ENCODE measurements at places on chromosomes 3 and 15.

GRCh38 chr3:124522082-124522625 lies 208.1 kb upstream of the UMPS start:
- no peak for DNase-seq

DNA sequence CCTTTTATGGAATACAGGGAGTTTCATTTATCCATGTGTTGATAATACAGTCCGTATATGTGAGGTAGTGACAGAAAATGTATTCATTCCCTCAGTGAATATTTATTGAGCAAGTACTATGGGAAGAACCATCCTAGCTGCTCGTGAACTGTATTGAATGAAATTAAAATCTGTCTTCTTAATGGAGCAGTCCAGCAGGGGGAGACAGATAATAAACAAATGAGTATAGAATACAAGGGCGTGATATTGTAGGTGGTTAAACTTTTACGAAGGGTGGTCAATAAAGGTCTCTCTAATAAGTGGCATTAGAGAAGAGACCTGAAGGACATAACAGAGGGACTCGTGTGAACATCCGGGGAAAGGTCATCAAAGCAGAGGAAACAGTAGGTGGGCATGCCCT lies 62.7 kb upstream of the OSTN start:
- peak; percentile 17 for DNase-seq

DNA sequence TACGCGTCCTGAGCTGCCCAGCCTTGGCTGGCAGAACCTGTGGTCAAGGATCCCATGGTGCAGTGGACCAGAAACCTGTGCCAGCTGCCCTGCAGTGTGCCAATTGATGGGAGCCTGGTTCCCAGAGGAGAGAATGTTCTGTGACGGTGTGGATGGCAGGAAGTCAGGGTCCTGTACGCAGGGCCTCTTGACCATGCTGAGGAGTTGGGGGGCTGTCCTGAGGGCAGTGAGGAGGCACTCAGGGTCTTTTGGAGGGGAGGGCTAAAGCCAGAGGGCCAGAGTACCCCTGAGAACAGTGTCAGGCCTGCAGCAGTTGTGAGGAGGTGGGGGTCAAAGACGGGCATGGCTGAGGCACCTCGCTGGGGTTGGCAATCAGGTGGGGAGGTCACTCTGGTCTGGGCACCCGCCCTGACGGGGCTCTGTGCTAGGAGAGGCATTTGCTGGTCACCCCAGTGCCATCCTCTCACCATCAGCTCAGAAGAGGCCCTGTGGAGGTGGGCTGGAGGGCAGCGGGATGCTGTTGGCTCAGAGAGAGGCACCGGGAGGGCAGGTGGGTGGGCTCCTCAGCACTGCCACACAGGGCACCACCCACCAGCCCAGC lies 61.0 kb downstream of the SCN5A start:
- no peak for DNase-seq

DNA sequence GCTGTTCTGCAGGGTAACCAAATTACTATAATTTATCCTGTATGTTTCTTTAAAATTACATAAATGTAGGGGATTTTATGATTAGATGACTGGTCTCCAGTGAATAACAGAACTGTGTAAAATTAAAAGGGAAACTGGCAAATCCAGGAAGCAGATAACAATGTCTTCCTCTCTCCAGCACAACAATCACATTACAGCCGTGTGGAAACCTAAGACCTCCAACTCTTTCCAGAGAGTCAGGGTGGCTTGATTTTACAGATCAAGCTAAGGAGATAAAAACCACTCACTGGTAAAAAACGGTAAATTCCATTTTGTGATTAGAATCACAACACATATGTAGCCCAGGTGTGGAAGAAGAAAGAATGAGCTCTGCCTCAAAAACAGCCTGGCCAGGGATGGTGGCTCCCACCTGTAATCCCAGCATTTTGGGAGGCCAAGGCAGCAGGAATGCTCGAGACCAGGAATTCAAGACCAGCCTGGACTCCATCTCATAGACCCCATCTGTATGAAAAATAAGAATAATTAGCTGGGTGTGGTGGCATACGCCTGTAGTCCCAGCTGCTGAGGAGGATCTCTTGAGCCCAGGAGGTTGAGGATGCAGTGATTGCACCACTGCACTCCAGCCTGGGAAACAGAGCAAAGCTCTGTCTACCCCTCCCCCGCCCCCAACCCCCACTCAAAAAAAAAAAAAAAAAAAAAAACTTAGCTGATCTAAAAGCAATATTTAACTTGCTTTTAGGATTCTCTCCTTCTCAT lies 29.0 kb downstream of the IL17RD start:
- no peak for DNase-seq

GRCh38 chr3:89533275-89533674 lies 425.9 kb downstream of the EPHA3 start:
- DNase-seq, result no peak

GRCh38 chr3:117688583-117688982 lies 979.0 kb downstream of the TUSC7 start:
- no peak for DNase-seq

DNA sequence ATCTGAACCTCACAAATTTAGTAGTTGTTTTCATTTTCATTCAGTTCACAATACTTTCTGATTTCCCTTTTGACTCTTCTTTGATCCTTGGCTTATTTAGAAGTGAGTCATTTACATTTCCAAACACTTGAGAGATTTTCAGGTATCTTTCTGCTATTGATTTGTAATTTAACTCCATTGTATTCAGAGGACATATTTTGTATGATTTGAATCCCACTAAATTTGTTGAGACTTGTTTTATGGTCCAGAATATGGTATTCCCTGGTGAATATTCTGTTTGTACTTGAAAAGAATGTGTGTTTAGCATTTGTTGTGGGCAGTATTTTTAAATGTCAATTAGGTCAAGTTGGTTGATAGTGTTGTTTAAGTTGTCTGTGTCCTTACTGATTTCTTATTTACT lies 29.6 kb downstream of the FAN1 start:
- DNase-seq, result no peak

- DNase-seq, result peak; percentile 20
Measured at GRCh38 chr3:188358787-188359493, 205.0 kb downstream of the LPP start.

DNA sequence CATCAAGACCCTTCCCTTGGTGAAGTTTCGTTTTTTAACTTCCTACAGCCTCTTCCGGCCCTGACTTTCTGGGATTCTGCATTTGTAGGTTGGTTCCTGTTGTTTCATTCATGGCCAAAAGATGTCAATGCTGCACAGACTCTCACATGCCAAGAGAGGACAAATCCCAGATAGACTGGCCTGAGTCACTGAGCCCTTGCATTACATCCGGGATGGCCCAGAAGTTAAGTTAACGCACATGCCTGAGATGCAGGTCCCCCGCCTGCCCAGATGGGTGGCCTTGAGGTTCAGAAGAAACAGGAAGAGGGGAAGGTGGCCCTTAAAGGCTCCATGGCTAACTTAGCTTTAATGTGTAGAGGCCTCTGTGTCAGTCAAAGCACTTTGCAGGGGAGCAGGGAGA lies 51.6 kb upstream of the SRGAP3 start:
- DNase-seq, result peak; percentile 22

DNA sequence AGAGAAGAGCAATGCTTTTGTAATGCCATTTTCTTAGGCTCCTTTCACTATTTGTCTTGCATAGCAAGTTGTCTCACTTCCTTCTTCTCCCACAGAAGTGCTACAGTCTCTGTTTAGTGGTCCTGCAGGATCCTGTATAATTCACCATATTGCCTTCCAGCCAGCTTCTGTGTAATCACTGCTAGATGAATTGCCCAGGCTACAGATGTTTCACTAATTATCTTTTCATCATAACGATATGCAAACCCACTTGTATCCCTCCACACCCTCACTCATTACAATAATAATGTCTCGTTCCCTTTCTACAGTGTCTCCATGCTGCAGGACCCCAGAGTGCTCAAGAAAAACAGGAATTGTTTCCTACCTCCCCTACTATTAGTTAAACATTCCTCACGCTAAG lies 402.9 kb downstream of the TBL1XR1 start:
- no peak for DNase-seq

- no peak for DNase-seq
Measured at GRCh38 chr3:24498391-24498790, 3.7 kb upstream of the THRB start.

DNA sequence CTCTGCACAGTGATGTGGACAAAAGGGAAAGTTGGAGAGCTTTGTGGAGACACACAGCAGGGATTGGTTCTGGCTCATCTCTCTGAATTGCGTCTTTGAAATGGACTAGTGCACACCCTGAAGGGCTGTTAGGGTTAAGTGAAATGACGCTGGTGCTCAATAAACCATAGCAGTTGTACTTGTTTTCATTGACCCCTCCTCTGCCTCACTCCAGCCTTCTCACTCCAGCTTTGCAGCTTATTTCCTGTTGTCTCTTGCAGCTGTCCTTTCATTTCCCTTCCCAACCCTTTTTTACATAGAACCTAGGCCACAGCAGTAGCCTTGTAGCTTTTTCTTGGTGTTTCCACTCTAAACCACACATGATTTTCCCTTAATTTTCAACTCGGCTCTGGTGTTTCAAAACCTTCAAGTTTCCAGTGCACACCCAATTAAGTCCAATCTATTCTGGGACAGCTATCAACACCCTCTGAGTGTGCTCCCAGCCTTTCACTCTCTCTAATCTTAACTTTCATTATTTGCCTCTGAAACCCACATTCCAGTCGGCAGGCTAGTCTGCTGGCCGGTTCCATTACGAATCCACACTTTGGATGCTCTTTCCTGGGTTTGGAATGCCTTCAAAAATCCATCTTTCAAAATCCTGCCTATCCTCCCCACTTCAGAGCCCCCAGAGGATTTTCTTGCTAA lies 6.4 kb downstream of the C3orf52 start:
- DNase-seq, result no peak

DNA sequence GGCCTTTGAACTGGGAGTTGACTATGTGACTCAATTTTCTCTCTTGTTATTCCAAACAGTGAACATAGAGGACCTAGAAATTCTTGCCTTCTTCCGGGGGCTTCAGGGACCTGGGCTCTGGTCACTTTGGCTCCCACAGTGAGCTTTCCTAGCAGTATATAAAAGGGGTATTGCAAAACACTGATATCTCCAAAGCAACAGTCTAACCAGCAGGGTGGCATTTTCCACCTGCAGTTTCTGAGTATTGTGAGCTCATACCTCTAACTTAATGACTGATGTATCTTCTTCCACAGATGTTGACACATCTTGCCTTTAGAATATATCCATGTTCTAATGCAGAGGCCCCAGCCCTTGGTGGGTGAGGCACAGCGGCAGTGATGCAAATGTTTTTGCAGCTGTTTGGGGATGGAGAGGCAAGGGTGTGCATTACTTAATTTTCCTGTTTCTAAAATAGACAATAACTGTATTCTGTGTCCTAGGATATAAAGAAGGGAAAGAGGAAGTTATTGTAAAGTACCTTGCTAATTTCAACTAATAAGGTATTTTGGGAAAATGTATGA lies 45.7 kb upstream of the ADGRG7 start:
- DNase-seq, result no peak

DNA sequence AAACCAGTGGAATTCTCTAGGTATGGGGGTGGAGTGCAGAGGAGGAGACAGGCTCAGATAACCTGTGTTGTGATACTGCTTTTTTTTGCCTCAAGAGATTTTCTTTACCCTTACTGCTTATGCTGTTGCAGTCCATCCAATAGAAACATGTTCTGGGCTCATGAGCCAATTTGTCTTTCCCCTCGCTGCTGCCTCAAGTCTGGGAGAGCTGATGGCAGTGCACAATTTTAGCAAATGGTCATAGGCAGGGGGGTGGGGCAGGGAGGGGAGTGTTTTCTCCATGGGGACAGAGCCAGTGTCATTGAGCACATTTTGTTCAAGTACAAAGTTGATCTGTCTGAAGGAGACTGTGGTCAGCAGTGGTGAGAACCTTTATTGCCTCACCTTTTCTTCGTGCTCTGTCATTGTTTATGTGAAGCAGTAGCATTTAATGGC lies 134.9 kb downstream of the MBNL1 start:
- peak; percentile 49 for DNase-seq

GRCh38 chr3:59839810-59840515 lies 790.1 kb upstream of the CFAP20DC start:
- no peak for DNase-seq

GRCh38 chr3:8607234-8608040 lies 37.2 kb downstream of the SSUH2 start:
- DNase-seq, result peak; percentile 18

GRCh38 chr3:7520059-7520458 lies 659.1 kb downstream of the GRM7 start:
- DNase-seq, result no peak

DNA sequence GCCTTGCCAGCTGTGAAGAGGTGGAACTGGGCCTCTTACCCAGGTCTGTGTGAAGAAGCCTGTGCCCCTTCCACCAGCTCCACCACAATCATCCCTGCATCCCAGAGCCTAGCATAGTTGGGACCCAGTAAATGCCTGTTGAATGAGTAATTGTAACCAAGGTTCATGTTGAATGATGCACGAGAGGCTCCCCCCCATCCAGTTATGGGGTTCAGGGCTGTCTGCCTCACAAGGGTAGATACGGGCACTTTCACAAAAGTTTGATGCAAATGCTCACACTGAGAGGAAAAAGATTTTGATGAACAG lies 29.5 kb upstream of the TSEN2 start:
- no peak for DNase-seq

GRCh38 chr3:173676094-173676493 lies 278.6 kb downstream of the NLGN1 start:
- DNase-seq, result no peak

DNA sequence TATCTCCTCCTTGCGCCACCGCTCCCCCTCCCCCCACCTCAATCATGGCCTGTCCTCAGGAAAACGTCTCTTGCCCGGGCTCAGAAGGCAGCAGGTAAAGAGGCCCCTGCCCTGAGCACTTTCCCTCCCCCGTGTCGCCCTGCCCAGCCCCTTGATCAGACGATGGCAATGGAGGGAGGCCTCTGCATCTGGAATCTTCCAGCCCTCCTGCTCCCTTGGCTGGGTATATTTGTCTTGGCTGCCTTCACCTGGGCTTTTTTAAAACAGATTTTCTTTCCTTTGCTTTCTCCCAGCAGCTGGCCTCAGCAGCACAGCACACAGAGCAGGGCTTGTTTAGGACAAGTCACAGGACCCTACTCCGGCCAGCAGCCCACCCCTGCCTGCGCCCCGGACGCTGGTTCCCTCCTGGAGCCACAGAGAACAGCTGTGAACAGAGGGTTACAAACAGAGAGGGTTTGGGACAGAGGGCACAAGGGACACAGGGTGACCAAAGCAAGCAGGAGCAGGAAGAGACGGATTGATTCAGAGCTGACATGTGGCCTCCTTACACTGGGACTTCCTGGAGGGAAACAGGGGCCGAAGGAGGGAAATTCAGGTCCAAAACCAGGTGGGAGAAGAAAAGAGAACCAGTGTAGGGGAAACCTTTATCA lies 78.7 kb downstream of the ISG20 start:
- DNase-seq, result no peak

- no peak for DNase-seq
Measured at GRCh38 chr3:159679900-159680299, 308.7 kb upstream of the IL12A start.

DNA sequence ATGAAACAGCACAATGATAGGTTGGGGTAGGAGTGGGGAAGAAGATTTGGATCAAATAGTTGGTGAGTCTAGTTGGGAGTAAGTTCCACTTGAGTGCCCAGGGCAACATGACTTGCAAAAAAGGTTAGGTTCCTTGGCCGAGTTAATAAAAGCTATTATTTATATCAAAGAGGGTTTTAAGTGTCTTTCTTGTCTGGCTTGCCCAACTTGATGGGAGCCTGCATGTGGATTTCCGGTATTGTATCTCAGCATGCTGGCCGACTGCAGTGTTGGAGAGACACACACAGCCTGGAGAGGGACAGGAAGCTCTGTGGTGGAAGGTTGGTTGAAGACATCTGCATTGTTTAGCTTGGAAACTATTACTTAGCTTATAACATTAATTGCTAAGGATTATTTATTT lies 449.5 kb upstream of the TBL1XR1 start:
- DNase-seq, result peak; percentile 28

- no peak for DNase-seq
Measured at GRCh38 chr3:140995881-140996280, 54.2 kb downstream of the SLC25A36 start.

- DNase-seq, result peak; percentile 85
Measured at GRCh38 chr15:43225201-43225949, 4.6 kb upstream of the EPB42 start.

Data from NB4 (cell line).